ENCODE measurements at places on chromosomes 7 and 10.

DNA sequence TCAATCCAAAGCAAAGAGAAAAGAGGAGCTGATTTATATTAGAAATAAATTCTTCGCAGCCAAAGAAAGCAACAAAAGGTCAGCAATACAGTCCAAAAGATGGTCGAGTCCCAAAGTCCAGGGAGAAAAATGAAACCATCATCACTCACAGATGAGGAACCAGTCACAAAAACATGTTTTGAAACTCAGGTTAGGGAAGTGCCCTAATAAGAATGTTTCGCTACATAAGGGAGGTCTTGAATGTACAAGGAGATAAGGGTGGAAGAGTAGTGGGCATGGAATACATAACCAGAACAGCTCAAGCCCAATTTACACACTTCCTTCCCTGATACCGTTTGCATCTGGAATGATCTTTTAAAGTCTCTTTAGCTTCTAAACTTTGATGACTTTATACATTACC, 53.6 kb downstream of the VPS41 start:
- DNase-seq: no peak

GRCh38 chr7:2582006-2582735, 23.4 kb downstream of the IQCE start:
- no peak for DNase-seq

DNA sequence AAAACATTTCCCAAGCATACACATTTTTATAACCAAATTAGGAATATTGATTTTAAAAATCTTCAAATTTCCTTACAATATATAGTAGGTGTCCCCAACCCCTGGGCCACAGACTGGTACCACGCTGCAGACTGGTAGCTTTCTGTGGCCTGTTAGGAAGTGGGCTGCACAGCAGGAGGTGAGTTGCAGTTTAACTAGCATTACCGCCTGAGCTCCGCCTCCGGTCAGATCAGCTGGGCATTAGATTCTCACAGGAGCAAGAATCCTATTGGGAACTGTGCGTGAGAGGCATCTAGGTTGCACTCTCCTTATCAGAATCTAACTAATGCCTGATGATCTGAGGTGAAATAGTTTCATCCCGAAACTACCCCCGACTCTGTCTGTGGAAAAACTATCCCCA, 62.1 kb downstream of the ZWINT start:
- no peak for DNase-seq

- DNase-seq: no peak
Observed at GRCh38 chr10:88913788-88914187, 33.7 kb downstream of the STAMBPL1 start.

GRCh38 chr7:137919987-137920386, 73.2 kb upstream of the DGKI start:
- no peak for DNase-seq

GRCh38 chr10:118956802-118957442, 72.6 kb upstream of the NANOS1 start:
- no peak for DNase-seq
